ENCODE measurements at places on chromosomes 3 and 15.
A peak's percentile ranks its signal among the peaks of the same experiment; 100 is the strongest.

- DNase-seq = no peak
Measured at GRCh38 chr3:46168583-46169345, 39.3 kb downstream of the CCR1 start.

- no peak for DNase-seq
Measured at GRCh38 chr3:198107840-198108734, 148.1 kb downstream of the LMLN start.

DNA sequence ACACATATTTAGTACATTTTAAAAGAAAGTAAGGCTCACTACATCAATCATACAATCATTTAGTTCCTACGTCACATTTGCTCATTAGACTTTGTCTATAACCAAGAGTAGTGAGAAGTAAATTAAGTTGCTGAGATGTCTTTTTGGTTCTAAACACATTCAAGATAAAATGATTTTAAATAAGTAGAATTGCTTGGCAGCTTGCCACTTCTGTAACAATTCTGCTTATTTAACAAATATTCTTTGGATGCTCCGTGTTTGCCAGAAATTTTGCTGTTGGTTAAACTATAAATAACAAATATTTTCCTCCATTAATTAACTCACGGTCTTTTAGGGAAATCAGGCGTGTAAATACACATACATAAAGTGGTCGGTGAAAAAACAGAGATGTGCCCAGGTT lies 18.3 kb downstream of the SUCNR1 start:
- no peak for DNase-seq

- no peak for DNase-seq
Measured at GRCh38 chr15:75928680-75929608, 25.3 kb downstream of the FBXO22 start.

DNA sequence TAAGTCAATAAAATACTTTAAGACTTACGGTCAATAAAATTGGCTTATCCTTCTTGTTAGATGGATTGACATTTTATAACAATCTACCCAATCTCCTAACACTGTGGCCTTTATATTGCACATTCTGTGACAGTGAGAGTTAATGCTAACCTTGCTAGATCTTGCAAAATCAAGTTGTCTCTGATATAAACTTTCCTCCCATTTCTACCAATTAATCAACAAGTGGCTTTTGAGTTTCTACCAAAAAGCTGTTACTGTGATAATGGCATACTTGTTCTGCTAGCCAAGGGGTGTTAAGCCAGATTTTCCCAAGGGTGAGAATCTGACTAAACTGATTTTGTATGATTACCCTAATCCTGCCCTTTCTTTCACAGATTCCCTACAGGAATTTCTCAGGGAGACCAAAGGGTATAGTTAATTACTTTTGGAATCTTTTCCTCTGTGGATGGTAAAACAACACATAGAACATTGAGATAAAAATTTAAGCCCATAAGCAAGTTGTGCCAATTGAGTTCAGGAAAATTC lies 174.1 kb upstream of the SUCLG2 start:
- no peak for DNase-seq

- no peak for DNase-seq
Measured at GRCh38 chr3:70726961-70727360, 414.5 kb upstream of the MDFIC2 start.

- DNase-seq = no peak
Measured at GRCh38 chr3:191119415-191120295, 79.4 kb upstream of the OSTN start.

GRCh38 chr3:112397556-112397955 lies 64.6 kb downstream of the CD200 start:
- no peak for DNase-seq

DNA sequence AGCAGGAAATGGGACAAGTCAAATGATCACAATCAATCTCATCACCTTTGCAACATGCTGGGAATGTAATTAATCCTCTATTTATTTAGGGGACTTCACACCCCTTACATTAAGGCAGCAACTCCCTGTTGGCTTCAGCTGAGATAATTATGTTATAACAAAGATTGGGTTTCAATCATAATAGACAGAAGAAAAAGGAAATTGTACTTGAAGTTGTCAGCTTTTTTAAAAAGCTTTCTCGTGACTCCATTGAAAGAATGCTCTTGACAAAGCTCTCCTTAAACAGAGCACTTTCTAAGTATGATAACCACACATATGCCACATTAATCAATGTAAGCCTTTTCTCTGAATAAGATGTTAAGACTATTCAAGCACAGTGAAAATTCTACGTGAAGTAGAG lies 65.7 kb downstream of the SHQ1 start:
- no peak for DNase-seq

DNA sequence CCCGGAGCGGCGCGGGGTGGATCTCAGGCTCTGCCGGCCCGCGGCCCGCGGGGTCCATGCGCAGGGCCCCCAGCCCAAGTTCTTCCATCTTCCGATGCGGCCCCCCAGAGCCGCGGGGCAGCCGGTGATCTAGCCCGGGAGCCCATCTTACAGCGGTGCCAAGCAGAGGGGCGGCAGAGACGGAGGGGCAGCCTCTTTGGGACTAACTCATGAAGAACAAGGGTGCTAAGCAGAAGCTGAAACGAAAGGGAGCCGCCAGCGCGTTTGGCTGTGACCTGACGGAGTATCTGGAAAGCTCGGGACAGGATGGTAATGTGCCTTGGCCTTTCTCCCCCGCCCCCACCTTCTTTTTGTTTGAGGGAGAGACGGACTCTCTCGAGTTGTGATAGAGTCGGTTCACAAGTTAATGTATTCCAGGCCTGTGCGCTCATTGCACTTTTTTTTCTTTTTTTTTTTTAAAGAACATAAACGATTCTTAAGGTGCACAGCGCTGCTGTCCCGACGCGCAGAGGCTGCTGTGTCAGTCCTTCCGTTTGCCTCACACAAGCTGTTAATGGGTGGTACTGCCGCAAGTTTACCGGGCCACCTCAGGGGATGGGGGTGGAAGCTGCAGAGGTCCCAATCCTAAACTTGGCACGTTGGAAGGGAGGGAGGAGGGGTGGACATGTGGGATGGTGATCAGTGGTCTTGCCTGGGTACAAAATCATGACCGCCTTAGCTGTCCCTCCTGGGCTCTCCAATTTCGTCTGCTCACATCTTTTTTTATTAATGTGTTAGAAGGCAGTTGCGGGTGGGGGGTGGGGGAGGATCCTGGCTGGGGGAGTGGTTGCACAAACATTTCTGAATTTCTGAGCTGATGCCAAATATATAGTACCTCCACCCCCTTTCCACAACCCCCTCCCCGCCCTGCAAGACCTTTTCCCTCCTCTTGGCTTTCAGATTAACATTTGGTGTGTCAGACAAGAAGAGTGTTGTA lies 801 bp downstream of the ARHGAP31 start:
- peak; percentile 57 for DNase-seq

DNA sequence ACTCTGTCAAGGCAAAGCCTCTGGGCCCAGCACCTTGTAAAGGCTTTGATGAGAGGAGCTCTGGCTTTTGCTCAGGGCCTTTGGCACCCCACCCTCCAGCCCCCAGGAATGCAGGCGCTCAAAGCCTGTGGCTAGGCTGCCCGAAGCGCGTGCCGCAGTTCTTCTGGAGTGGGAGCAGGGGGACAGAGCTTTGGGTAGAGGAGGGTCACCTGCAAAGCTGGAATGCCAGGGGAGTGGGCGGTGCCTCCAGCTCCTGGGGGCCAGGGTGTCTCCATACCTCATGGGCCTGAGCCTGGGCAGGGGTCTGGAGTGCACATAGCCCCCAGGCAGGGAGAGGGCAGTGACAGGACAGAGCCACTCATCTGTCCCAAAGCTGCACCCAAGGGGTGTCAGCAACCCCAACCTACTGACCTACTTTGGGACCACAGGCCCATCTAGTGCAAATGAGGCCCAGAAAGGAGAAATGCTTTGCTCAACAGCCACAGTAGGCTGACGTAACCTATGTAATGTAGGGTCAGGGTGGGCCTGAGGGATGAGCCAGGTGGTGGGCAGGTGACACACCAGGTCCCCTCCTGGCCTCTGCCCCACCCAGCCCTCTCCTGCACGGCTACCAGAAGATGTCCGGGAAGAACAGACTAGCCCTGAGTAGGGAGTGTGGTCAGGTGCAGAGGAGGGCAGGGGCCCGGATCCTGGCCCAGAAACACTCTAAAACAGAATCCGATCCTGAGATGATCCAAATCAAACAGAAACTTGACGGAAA lies 2.2 kb upstream of the CALML4 start:
- no peak for DNase-seq

DNA sequence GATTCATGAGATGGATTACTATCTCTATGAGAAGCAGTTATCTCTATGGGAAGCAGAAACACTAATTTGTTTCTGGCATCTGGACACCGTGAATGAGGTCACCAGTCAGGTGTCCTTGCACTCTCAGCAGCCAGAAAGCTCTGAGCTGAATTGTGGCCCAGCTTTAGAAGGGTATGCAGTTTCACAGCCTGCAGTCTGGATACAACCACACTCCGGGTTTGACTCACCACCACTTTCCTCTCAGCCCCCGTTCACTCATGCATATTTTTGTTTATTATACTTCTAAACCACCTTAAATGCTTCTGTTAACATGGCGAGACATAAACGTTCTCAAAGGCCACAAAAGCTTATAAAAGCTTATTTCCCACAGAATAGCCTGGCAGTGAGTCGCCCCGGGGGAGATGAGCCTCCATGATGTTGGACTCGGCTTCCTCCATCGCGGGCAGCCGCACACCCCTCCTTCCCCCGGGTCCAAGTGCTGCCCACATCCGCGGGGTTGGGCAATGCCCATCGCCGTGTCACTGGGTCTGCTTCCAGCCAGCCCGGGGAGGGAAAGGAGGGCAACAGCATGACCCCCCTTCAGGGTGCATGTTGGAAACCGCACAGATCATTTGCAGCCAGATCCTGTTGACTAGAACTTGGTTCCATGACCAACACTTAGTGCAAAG lies 16.8 kb upstream of the SLC41A3 start:
- DNase-seq = no peak

GRCh38 chr15:31263751-31264558 lies 62.7 kb upstream of the KLF13 start:
- peak; percentile 78 for DNase-seq

- no peak for DNase-seq
Measured at GRCh38 chr3:126014252-126014651, 45.3 kb downstream of the ROPN1B start.

GRCh38 chr3:70249509-70250160 lies 62.8 kb downstream of the MDFIC2 start:
- DNase-seq = no peak

DNA sequence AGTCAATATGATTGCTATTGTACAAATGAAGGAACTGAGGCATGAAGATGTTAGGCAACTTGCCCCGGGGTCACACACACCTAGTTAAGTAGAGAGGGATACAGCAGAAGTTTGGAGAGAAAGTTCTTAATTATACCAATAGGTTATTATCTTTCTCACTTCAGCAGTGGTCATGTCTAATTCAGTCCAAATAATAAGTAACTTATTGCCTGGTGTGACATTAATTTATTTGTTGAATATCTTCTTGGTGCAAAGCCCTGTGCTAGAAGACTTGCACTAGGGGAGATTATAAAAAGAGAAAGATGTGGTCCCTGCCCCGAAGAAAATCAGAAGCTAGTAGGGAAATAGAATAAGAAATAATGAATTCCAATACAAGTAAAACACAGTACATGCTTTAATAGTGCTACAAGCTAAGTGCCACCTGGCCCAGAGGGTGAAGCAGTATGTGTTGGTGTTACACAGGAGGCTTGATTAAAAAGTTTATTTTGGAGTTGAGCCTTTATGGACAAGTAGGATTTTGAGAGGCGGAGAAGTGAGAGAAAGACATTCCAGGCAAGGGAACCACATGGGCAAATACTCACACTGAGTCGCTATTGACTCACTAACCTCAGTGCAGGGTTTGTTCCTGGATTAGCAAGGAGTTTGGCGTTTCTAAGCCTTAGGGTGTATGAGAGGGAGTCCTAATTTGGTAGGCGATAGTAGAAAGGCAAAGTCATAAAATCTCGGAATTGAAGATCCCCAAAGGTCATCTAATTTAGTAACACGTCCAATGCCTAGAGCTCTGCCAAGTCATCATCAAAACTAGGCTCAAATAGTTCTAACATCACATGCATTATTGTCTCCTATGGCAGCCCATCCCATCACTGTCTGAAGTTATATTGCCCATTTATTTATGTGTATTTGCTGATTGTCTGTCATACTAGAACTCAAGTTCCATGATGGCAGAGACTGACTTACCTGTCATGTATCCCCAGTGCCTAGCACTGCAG lies 19.2 kb upstream of the GSK3B start:
- DNase-seq = no peak

GRCh38 chr3:113783463-113783862 lies 36.6 kb downstream of the ATP6V1A start:
- no peak for DNase-seq

DNA sequence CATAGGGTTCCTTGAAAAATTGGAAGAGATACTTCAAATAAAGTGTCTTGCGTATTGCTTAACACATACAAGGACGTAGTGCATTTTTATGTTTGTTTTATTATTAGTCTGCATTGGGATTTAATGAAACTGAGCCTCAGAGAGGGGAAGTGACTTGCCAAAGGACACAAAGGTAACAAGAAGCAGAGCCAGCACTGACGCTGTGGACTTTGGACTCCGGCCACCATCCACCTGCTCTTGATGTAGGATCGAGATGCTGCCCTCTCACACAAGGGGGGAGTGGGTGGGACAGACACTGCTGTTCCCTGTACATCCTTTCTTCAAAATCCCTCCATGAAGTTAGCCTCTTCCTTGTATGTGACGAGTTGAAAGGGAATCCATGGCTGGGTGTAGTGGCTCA lies 435.4 kb upstream of the RGMA start:
- no peak for DNase-seq

- DNase-seq = no peak
Measured at GRCh38 chr3:179671309-179671708, 18.5 kb downstream of the USP13 start.

GRCh38 chr15:65451989-65452388 lies 29.2 kb upstream of the IGDCC4 start:
- no peak for DNase-seq

DNA sequence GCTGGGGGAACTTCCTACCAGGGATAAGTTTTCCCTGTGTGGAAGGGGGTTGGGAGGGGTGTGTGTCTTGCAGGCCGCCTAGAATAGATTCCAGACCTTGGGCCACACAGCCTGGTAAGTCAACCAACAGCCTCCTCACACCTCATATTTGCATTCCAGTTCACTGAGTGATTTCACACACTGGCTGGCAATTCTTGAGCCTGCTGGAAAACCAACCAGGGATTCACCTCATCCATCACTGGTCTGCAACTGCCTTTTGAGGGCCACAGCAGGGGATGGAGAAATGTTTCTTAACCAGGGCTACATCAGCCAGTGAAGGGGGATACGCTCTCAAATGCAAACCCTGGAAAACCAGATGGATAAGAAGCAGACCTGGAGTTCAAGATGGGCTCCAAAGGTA lies 2.0 kb downstream of the FSTL1 start:
- DNase-seq = no peak

DNA sequence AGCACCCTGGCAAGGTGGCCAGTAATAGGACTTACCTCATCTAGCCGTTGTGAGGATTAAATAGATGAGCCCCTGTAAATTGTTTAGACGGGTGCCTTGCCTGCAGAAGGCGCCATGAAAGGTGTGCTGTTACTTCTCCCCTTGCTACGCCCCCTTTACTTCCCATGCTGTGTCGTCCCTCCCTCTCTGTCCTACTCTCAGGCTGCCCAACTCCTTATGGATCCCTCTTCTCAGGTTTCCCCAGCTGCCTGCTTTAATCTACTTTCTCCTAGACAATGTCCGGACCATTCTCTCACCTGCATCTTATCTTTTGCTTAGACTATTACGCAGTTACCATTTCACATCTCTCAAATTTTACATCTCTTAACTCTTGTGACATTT lies 1.7 kb upstream of the FBXW12 start:
- DNase-seq = no peak

- no peak for DNase-seq
Measured at GRCh38 chr15:92643849-92644815, 11.4 kb downstream of the FAM174B start.

Measured in CD4-positive, alpha-beta T cell treated with Interleukin-6 at 100 ng/mL for 8 hours (primary cell).